ENCODE measurements at places on chromosomes 16 and 17. TPM values are rescaled to one million over a fixed set of nuclear protein-coding genes. Genes with fewer than 3 reads are reported as not detected.

DNA sequence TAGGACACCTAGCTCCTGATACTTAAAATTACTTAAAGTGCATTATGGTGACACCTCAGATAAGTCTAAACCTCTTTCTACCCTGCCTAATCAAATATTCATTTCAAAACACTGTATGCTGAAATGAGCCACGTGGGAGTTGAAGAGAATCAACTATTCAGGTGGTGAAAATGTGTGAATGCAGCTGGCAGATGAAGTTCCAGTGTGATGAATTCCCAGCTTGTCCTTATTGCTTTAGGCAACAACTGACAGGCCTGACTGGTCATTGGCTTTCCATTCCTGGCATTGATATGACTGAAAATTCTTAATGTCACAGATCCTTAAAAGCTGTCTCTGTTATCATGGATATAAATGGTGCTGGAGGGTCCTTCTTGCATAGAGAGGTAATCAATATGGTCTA, 301.9 kb upstream of the TBX2 start:
- no peaks in the 10 kb centered on the region for H3K27me3 ChIP-seq
- H3K4me1 ChIP-seq: no peaks in the 10 kb centered on the region
- no peak overlapping the region for H3K4me3 ChIP-seq
- no peak overlapping the region for H3K27ac ChIP-seq

- H3K27ac ChIP-seq: peak within 1 kb of the TSS; percentile 51
- peak within 1 kb of the TSS; percentile 99 for H3K4me3 ChIP-seq
- no peaks in the 10 kb centered on the region for H3K27me3 ChIP-seq
- DNase-seq: no peak
- no peaks in the 10 kb centered on the region for H3K36me3 ChIP-seq
- peaks cover 30% of the 10 kb centered on the region for H3K4me1 ChIP-seq
These were observed at the start of gene ATMIN for GRCh38 chr16:81035398-81035974. Gene ATMIN (plus strand): TSS chr16:81035842. CDS start chr16:81035871, 29 bp downstream.

GRCh38 chr17:83192161-83192788, 112.9 kb downstream of the METRNL start:
- H3K27ac ChIP-seq: peak overlapping the region; percentile 81
- H3K4me3 ChIP-seq: no peak overlapping the region
- H3K4me1 ChIP-seq: peaks cover 71% of the 10 kb centered on the region
- no peak for DNase-seq

- H3K27ac ChIP-seq: no peak overlapping the region
- no peaks in the 10 kb centered on the region for H3K27me3 ChIP-seq
- peaks cover 36% of the 10 kb centered on the region for H3K4me1 ChIP-seq
- no peaks in the 10 kb centered on the region for H3K36me3 ChIP-seq
- DNase-seq: no peak
- no peak overlapping the region for H3K4me3 ChIP-seq
These were observed 2.5 kb downstream of the KRT32 start for GRCh38 chr17:41464682-41465081.

DNA sequence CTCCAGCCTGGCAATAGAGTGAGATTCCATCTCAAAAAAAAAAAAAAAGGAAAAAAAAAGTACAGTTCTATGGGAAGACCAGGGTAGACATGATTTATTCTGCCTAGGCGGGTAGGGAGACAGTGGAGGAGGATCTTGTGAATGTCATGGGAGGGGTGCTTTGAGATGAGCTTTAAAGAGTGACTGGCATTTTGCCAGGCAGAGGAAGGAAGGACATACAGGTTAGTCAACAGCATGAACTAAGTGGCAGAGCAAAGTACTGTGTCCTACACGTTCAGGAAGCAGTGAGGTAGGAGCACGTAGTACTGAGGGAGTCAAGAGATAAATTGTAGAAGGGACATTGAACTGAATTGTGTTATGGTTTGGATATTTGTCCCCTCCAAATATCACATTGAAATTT, 451.5 kb downstream of the TOX3 start:
- DNase-seq: no peak
- no peak overlapping the region for H3K27ac ChIP-seq
- no peaks in the 10 kb centered on the region for H3K27me3 ChIP-seq
- no peaks in the 10 kb centered on the region for H3K36me3 ChIP-seq

DNA sequence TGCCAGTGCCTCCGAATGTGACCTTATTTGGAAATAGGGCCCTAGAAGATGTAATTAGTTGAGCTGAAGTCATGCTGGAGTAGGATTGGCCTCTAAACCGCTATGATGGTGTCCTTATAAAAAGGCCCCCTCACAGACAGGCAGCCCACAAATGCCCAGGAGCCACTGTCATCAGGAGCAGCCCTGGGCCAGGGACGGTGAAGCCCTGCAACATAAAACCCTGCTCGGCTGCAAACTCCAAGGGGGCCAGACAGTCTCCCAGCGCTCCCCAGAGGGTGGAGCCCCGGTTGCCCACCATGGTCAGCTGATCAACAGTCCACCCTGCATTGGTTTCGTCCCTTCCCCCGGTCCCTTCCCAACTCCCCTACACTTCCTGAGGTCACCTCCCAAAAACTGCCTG, 351.7 kb downstream of the FOXL1 start:
- H3K36me3 ChIP-seq: no peaks in the 10 kb centered on the region
- DNase-seq: no peak
- H3K4me3 ChIP-seq: no peak overlapping the region
- peaks cover 4% of the 10 kb centered on the region for H3K4me1 ChIP-seq
- no peak overlapping the region for H3K27ac ChIP-seq

GRCh38 chr16:86697715-86698114, 119.4 kb downstream of the FOXL1 start:
- no peak overlapping the region for H3K4me3 ChIP-seq
- H3K36me3 ChIP-seq: no peaks in the 10 kb centered on the region
- no peaks in the 10 kb centered on the region for H3K4me1 ChIP-seq
- H3K27me3 ChIP-seq: no peaks in the 10 kb centered on the region
- no peak overlapping the region for H3K27ac ChIP-seq

DNA sequence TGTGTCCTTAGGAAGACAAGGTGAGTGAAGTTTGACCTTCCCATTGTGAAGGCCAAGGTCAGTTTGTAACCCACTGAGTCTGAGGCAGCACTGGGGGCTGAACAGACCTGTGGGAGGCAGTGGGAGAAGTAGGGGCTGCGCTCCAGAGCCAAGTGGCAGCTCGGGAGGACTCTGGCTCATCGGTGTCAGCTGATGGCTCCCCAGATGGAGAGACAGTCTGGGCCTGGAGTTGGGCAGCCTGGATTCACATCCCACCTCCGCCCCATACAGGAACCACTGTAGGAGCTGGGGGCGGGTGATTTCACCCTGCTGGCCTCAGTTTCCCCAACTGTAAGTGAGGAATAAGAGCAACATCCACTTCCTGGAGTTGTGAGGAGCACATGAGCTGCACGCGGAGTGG, 128.4 kb downstream of the FOXL1 start:
- no peak overlapping the region for H3K4me3 ChIP-seq
- H3K36me3 ChIP-seq: no peaks in the 10 kb centered on the region
- H3K4me1 ChIP-seq: no peaks in the 10 kb centered on the region
- H3K27me3 ChIP-seq: no peaks in the 10 kb centered on the region
- no peak overlapping the region for H3K27ac ChIP-seq
- no peak for DNase-seq

DNA sequence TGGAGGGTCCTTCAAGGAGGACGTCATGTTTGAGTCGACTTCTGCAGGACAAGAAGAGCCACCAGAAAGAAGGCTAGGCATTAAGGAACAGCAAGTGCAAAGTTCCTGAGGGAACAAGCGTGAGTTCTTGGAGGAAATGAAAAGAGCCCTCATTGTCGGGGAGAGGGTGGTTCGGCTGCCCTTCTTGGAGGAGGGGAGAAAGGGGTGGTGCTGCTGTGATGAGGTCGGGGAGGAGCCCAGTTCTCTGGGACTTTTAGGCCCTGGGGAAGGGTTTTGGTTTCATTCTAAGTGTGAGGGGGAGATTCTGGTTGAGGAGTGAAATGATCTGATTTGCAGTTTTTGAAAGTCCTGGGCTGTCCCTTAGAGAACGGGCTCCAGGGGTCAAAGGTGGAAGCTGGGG, 4.1 kb downstream of the BICDL2 start:
- H3K4me3 ChIP-seq: no peak overlapping the region
- H3K4me1 ChIP-seq: peaks cover 34% of the 10 kb centered on the region
- no peak overlapping the region for H3K27ac ChIP-seq
- no peak for DNase-seq

DNA sequence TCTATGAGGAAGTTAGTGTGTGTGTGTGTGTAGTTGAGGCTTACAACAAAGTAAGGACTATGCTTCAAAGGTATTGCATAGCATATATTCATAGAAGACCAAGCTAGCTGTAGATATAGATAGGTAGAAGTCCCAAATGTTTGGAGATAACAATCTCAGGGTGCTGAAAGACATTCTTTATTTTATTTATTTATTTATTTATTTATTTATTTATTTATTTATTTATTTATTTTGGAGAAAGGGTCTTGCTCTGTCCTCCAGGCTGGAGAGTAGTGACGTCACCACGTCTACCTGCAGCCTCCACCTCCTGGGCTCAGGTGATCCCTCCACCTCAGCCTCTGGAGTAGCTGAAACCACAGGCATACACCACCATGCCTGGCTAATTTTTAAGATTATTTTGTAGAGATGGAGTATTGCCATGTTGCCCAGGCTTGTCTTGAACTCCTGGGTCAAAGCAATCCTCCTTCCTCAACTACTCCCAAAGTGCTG, 284.6 kb upstream of the KIF2B start:
- no peak overlapping the region for H3K4me3 ChIP-seq
- DNase-seq: no peak
- H3K27me3 ChIP-seq: no peaks in the 10 kb centered on the region
- H3K4me1 ChIP-seq: no peaks in the 10 kb centered on the region
- H3K27ac ChIP-seq: no peak overlapping the region

DNA sequence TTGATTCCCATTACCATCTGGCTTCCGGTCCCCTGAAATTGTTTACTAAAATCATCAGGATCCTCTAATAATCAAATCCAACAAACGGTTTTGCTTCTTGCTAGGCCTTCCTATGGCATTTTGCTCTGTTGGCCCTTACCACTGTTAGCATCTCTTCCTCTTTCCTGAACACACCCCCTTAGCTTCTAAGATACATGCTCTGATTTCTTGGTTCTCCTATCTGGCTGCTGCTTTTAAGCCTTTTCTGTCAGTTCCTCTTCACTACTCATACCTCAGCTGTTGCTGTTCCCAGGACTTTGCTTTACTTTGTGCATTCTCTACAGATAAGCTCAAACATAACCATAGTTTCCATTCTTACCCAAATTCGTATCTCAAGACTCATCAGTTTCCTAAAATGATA, 11.4 kb downstream of the CAPNS2 start:
- DNase-seq: no peak
- no peaks in the 10 kb centered on the region for H3K27me3 ChIP-seq
- H3K4me1 ChIP-seq: peaks cover 6% of the 10 kb centered on the region
- no peak overlapping the region for H3K4me3 ChIP-seq
- no peaks in the 10 kb centered on the region for H3K36me3 ChIP-seq

DNA sequence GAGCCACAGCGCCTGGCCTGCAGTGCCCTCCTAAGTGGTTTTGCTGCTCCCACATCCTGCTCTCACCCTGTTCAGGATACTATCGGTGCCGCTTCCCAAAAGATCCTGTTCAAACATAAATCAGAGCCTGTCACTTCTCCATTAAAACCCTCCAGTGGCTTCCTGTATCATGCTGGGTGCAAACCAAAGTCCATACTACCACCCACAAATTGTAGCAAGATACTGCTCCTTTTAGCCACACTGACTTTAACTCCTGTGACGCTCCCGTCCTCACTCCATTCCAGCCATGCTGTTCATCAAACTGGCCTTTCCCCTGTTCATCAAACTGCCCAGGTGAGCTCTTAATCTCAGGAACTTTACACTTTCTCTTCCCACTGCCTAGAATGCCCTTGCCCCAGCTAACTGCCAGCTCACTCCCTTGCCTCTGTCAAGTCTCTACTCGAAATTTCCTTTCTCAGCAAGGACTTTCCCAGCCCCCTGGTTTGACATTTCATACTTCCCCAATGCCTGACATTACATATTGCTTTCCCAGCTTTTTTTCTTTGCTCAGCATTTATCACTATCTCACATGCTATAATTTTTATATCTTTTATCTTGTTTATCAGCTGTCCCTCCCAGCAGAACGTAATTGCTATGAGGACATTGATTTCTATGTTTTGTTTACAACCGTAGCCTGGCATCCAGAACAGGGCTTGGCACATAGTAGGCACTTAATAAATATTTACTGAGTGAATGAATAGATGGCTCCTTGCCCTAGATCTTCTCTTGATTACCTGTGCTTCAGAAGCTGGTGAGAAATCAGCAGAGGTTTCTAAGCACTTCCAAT, 44.3 kb upstream of the SMURF2 start:
- no peaks in the 10 kb centered on the region for H3K27me3 ChIP-seq
- peak overlapping the region; percentile 23 for H3K27ac ChIP-seq

DNA sequence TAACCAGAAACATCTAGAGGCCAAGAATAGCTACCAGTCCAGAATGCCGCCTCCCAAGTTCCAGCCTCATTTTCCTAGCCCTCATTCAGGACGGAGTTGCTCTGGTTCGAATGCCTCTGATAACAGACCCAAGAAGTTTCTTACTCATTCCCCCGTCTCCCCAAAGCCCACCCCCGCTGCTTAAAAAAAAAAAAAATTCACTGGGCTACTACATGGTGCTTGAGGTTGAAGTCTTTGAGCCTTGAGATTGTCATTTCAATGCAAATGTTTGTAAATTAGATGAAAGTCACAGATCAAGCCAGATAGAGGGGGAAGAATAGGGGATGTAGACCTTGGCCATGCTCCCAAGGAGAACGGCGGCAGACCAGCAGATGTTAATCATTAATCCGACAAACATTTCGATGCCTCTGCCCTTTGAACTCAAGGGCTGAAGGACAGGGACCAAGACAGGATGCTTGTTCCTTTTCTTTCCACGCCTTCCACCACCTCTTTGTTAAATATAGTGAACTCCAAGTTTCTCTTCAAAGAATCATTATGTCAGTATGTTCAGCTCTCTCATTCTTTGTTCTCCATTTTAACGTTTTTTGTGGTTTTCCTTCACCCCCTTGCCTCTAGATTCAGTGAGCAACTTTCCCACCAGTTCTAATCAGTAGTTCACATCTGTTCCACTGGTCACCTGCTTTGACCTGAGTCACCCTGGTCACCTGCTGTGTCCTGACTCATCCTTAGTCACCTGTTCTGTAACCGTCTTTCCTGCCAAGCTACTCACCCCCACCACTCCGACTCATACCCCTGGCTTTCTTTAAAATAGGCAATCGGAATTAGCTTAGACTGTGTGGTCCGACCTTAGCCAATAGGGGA, 190.3 kb downstream of the CPPED1 start:
- H3K4me1 ChIP-seq: no peaks in the 10 kb centered on the region
- no peak overlapping the region for H3K4me3 ChIP-seq
- H3K27me3 ChIP-seq: no peaks in the 10 kb centered on the region
- H3K36me3 ChIP-seq: no peaks in the 10 kb centered on the region
- DNase-seq: peak; percentile 25
- H3K27ac ChIP-seq: no peak overlapping the region

GRCh38 chr17:57338257-57338914, 82.1 kb downstream of the MSI2 start:
- H3K4me3 ChIP-seq: no peak overlapping the region
- H3K27me3 ChIP-seq: no peaks in the 10 kb centered on the region
- DNase-seq: no peak
- H3K4me1 ChIP-seq: no peaks in the 10 kb centered on the region
- H3K27ac ChIP-seq: no peak overlapping the region

The KRTAP4-3 gene
- not detected for total RNA-seq

The FN3K gene
- total RNA-seq: 5.9 TPM

The PIRT gene
- total RNA-seq: 6.4 TPM

The CLEC18B gene
- 6.4 TPM for total RNA-seq

The ITGA2B gene
- 2.0 TPM for total RNA-seq

The HSD17B1 gene
- total RNA-seq: 2.0 TPM

The HSD11B2 gene
- 30.2 TPM for total RNA-seq

Data from vagina (tissue), 2 donors.